ENCODE measurements at places on chromosomes 2 and 18.
A peak's percentile ranks its signal among the peaks of the same experiment; 100 is the strongest.

DNA sequence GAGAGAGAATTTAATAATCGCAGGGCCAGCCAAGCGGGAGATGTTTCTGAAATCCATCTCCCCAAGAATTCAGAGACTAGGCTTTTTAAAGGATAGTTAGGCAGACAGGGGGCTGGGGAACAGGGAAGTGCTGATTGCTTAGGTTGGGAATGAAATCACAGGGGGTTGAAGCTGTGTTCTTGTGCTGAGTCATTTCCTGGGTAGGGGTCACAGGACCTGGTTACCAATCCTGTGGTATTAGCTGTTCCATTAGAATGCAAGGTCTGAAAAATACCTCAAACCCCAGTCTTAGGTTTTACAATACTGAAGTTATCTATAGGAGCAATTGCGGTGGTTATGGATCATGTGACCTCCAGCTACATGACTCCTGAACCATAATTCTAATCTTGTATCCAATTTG, 4.6 kb downstream of the SP140 start:
- H3K27ac ChIP-seq: peak overlapping the region; percentile 69
- peaks cover 39% of the 10 kb centered on the region for H3K4me1 ChIP-seq
- no peak for DNase-seq

- H3K27ac ChIP-seq: no peak overlapping the region
- DNase-seq: no peak
- H3K27me3 ChIP-seq: peaks cover 5% of the 10 kb centered on the region
- H3K36me3 ChIP-seq: no peaks in the 10 kb centered on the region
- H3K4me1 ChIP-seq: no peaks in the 10 kb centered on the region
- no peak overlapping the region for H3K4me3 ChIP-seq
These were observed 44.1 kb upstream of the SIX3 start for GRCh38 chr2:44897406-44897805.

DNA sequence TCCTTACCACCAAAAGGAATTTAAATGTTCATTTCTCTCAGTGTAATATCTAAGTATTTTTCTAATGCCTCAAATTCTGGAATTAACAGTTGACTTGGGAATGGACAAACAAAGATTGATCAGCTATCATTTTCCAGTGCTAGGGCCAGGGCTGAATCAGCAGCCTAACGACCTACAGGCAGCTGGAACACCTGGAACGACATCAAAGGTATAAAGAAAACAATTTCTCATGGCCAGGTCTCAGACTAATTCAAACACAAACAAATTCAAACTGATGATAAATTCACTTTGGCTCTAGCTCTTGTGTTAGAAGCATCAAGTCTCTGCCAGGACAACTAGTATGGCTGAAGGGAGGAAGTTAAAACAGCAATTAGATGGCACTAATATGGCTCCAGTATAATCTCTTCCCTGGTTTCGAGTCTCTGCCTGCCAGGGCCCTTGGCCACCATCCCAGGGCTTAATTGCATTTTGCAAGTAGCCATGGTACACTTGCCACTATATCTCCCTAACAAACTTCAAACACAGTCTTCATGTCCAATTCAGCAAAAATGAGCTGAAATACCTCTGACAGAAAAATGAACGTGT, 70.2 kb upstream of the FSHR start:
- no peak for DNase-seq
- no peak overlapping the region for H3K4me3 ChIP-seq
- no peaks in the 10 kb centered on the region for H3K27me3 ChIP-seq
- no peaks in the 10 kb centered on the region for H3K36me3 ChIP-seq
- no peak overlapping the region for H3K27ac ChIP-seq

DNA sequence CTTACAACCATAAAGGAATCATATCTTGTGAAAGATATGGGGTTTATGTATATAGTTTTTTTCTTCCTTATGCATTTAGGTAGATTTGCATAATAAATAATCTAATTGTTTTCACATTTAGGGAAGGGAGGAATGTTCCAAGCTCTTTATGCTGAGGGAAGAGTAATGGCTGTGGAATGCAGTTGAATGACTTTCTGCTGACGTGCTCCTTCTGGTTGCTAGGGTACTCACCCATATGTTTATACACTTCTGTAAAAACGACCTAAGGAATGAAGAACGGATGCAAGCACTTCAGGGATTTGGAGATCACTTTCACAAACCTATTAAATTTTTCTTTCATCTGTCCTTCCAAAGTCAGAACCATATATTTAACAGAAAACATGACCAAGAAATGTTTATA, 29.2 kb upstream of the PPP4R1 start:
- no peaks in the 10 kb centered on the region for H3K36me3 ChIP-seq
- H3K4me1 ChIP-seq: no peaks in the 10 kb centered on the region
- H3K27me3 ChIP-seq: peaks cover 2% of the 10 kb centered on the region
- no peak overlapping the region for H3K4me3 ChIP-seq

DNA sequence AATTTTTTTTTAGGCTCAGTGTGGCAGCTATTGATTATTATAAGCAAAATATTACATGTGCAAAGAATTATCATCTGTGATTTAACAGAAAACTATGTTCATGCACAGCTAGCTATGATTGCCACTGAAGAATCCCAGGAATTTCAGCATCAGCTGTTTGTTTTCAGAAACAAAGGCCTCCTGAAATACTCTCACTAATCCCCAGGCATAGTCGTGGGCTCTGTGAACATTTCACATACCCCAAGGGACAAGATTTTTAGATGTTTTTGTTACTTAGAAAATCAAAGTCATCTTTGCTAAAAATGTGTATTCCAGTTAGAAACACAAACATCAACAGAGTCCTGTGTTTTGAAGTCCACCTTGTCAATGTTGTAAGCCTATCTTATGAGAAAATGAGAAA, 156.1 kb downstream of the MYO1B start:
- H3K27me3 ChIP-seq: no peaks in the 10 kb centered on the region
- no peaks in the 10 kb centered on the region for H3K4me1 ChIP-seq
- no peak overlapping the region for H3K4me3 ChIP-seq
- H3K36me3 ChIP-seq: no peaks in the 10 kb centered on the region

DNA sequence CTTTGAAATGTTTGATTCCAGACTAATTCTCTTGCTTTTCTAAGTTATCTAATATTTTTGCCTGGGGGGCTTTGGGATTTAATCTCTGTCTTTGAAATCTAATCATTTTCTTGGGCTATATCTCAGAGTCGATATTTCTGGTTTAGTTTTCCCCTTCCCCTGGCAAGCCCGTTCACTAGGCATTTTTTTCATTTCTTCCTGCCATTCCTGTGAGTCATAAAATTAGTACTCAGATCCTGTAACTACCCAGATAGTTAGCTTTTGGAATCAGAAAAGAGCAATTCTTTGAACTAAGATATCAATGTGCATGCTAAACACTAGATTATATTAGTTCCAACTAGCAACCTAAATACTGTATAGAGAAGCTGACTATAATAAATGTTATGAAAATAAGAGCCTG, 29.4 kb upstream of the RNF149 start:
- no peak overlapping the region for H3K27ac ChIP-seq
- no peak for DNase-seq
- H3K36me3 ChIP-seq: no peaks in the 10 kb centered on the region
- no peak overlapping the region for H3K4me3 ChIP-seq

- no peak overlapping the region for H3K4me3 ChIP-seq
- H3K4me1 ChIP-seq: no peaks in the 10 kb centered on the region
- no peak overlapping the region for H3K27ac ChIP-seq
- no peak for DNase-seq
- H3K36me3 ChIP-seq: peaks cover 22% of the 10 kb centered on the region
These were observed 60.8 kb downstream of the ABCG8 start for GRCh38 chr2:43899589-43899988.

- H3K4me3 ChIP-seq: no peak overlapping the region
- no peaks in the 10 kb centered on the region for H3K36me3 ChIP-seq
- peaks cover 5% of the 10 kb centered on the region for H3K27me3 ChIP-seq
- no peak for DNase-seq
These were observed 77.5 kb upstream of the ITPRID2 start for GRCh38 chr2:181814057-181814491.

- no peaks in the 10 kb centered on the region for H3K36me3 ChIP-seq
- H3K27ac ChIP-seq: peak overlapping the region; percentile 35
- no peaks in the 10 kb centered on the region for H3K27me3 ChIP-seq
- H3K4me1 ChIP-seq: peaks cover 30% of the 10 kb centered on the region
- DNase-seq: no peak
These were observed 23.7 kb downstream of the ASXL2 start for GRCh38 chr2:25854613-25855012.

- no peaks in the 10 kb centered on the region for H3K27me3 ChIP-seq
- peaks cover 4% of the 10 kb centered on the region for H3K36me3 ChIP-seq
- DNase-seq: no peak
- peak overlapping the region; percentile 98 for H3K27ac ChIP-seq
These were observed 17.6 kb downstream of the HDAC4 start for GRCh38 chr2:239383036-239383758.

DNA sequence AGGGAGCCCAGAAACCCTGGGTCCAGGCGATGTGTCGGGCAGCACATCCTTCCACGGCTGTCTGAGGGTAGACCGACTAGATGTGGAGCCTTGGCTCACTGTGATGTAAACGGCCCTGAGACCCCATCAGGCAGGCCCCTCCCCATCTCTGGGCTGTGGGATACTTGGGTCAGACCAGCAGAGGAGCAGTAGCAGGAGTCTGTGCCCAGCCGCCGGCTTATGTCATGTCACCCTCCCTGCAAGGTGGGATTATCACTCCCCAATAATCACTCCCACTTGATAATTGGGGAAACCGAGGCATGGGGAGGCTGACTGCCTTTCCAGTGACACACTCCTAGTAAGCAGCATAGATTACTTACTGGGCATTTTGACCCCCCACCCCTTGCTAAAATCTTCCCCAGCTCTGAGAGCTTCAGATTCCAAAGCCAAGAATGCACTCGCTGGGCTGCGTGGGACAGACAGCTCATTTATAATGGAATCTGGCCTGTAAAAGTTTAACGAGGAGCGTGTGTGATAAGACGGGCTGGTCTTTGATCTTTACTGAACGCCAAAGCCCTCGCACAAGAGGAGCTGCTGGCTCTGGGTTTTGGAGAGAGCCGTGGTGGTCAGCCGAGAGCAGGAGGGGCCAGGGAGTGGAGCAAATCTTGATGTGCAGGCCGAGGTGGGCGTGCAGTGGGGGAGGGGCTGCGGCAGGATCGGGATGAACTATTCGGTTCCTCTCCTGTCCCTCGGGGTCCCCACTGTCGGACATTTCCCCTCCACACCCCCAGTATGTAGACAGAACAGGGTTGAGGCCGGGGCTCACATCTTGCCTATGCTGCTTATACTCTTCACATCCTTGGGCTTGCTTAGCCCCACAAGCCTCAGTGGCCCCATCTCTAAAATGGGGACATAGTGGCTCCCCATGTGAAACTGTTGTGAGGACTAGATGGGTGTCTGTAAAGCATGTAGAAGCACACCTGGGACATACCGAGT, 200.0 kb downstream of the GLI2 start:
- no peak for DNase-seq
- no peaks in the 10 kb centered on the region for H3K36me3 ChIP-seq
- no peak overlapping the region for H3K4me3 ChIP-seq
- H3K27ac ChIP-seq: no peak overlapping the region
- no peaks in the 10 kb centered on the region for H3K4me1 ChIP-seq

GRCh38 chr2:58514252-58514651, 273.1 kb upstream of the FANCL start:
- DNase-seq: no peak
- H3K36me3 ChIP-seq: no peaks in the 10 kb centered on the region
- peaks cover under 1% of the 10 kb centered on the region for H3K27me3 ChIP-seq
- no peaks in the 10 kb centered on the region for H3K4me1 ChIP-seq
- H3K4me3 ChIP-seq: no peak overlapping the region

DNA sequence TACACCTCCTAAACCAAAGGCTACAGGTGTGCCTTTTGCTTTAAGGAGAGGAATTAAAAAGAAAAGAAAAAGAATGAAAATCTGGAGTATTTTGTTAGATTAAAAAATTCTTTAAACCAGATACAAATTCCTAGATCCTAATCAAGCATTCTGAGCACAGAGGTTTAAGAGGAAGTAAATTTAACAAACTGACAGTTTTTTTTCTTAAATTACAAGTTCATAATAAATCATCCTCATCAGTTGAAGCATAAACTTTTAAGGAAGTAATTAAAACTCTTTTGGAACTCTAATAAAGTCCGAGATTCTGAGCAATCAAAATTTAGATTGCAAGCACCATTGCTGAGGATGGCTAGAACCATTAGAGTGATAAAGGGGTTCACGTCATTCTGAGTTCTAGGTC, 75.1 kb downstream of the POLE4 start:
- no peak overlapping the region for H3K27ac ChIP-seq
- H3K36me3 ChIP-seq: peaks cover 4% of the 10 kb centered on the region
- no peaks in the 10 kb centered on the region for H3K27me3 ChIP-seq

- H3K27ac ChIP-seq: no peak overlapping the region
- no peak for DNase-seq
- no peaks in the 10 kb centered on the region for H3K4me1 ChIP-seq
- peaks cover 5% of the 10 kb centered on the region for H3K27me3 ChIP-seq
- H3K4me3 ChIP-seq: no peak overlapping the region
These were observed 140.4 kb upstream of the KLHL29 start for GRCh38 chr2:23244617-23245016.

DNA sequence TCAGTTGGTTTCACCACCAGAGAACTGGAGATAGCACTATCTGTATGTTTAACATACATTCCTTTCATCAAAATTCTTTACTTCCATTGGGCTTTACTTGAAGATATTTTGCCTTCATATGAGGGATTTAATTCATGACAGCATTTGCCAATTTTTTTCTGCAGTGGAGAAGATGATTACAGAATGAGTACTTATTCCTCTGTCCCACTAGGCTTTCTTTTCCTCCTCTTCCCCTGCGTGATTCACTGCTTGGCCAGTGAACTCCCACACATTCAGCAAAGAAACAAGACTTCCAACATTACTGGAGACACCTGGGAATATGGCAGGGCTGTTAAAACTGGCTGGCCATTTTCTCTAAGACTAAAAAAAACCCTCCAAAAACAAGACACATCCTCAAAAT, 425.8 kb upstream of the KCNH7 start:
- H3K36me3 ChIP-seq: no peaks in the 10 kb centered on the region
- H3K27ac ChIP-seq: no peak overlapping the region
- H3K4me1 ChIP-seq: no peaks in the 10 kb centered on the region
- no peak overlapping the region for H3K4me3 ChIP-seq
- DNase-seq: no peak

- no peaks in the 10 kb centered on the region for H3K27me3 ChIP-seq
- no peak overlapping the region for H3K27ac ChIP-seq
- DNase-seq: no peak
- no peak overlapping the region for H3K4me3 ChIP-seq
These were observed 32.2 kb downstream of the ZAP70 start for GRCh38 chr2:97745474-97746174.

GRCh38 chr2:16361261-16361995, 304.2 kb downstream of the CYRIA start:
- H3K27me3 ChIP-seq: peaks cover 2% of the 10 kb centered on the region
- no peak overlapping the region for H3K27ac ChIP-seq
- DNase-seq: no peak
- no peaks in the 10 kb centered on the region for H3K36me3 ChIP-seq

- no peak overlapping the region for H3K27ac ChIP-seq
- no peak for DNase-seq
- H3K4me1 ChIP-seq: peaks cover 6% of the 10 kb centered on the region
- no peaks in the 10 kb centered on the region for H3K36me3 ChIP-seq
- H3K4me3 ChIP-seq: no peak overlapping the region
These were observed 108.3 kb upstream of the PPP1CB start for GRCh38 chr2:28643327-28643726.

GRCh38 chr2:159562248-159562647, 54.1 kb downstream of the BAZ2B start:
- no peak overlapping the region for H3K4me3 ChIP-seq
- H3K4me1 ChIP-seq: no peaks in the 10 kb centered on the region
- peaks cover 5% of the 10 kb centered on the region for H3K36me3 ChIP-seq
- no peaks in the 10 kb centered on the region for H3K27me3 ChIP-seq
- no peak overlapping the region for H3K27ac ChIP-seq

All from memory B cell (primary cell).